ENCODE measurements at places on chromosomes 5 and 9.

DNA sequence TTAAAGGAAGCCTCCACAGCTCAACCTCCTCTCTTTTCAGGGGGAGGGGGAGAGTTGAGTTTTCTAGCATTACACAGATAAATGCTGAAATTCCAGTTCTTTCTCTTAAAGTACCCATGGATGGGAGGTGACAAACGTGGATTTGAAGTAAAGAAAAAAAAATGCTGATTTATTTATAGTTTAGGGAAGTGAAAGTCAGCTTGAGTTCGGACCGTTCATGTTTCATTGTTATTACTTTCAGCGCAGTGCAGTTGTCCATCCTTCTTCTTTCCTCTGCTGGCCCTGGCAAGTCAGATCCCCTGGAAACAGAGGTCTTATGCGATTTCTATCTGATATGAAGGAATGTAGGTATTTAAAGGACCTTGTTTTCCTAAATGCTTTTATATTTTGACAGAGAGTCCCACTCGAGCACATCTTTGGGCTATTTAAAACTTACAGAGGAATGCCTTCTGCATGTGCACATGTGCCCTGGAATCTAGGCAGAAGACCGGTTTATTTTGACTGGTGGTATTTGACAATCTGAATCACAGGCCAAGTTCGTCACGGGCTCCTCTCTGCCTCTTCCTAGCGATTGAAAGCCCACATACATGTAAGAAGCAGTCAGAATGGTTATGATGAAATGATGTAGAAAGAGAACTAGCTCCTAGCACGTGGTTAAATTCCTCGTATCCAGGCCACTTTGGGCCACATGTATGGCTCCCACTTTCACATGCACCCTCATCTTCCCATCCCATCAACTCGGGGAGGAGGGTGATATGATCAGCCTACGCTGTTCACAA lies 385.2 kb upstream of the KLF4 start:
- no peak for DNase-seq

GRCh38 chr5:88691230-88691582 lies 191.8 kb downstream of the MEF2C start:
- no peak for DNase-seq

DNA sequence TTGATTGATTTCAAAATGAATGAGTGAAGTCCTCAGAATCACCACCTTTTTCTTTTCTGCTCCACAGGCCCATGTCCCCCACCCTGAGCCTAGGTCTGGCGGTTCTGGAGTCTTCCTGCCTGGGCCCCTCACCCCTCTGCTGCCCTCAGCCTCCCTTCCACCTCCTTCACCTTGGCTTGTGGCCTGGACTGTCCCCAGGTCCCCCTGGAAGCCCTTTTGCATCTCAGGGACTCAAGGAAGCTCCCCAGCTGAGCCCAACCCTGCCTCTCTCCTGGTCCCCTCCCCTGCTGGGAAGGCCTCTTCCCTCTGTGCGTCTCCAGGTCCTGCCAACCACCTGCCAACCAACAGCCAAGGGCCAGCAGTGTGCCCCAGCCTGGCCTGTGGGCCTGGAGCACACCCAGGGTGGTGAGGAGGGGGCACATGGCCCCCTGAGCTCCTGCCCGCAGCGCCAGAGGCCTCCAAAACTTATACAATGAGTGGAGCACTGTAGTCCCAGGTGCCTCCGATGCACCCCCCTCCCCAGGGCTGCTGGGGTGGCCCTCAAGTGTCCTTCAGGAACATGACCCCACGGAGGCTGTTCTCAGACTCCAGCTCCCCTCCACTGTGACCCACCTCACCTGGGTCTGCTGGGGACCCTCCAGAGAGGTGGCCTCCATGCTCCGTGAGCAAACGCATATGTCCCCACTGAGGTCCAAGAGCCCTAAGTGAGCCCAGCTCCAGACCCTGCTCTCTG lies 20.3 kb downstream of the GLT6D1 start:
- DNase-seq = no peak

DNA sequence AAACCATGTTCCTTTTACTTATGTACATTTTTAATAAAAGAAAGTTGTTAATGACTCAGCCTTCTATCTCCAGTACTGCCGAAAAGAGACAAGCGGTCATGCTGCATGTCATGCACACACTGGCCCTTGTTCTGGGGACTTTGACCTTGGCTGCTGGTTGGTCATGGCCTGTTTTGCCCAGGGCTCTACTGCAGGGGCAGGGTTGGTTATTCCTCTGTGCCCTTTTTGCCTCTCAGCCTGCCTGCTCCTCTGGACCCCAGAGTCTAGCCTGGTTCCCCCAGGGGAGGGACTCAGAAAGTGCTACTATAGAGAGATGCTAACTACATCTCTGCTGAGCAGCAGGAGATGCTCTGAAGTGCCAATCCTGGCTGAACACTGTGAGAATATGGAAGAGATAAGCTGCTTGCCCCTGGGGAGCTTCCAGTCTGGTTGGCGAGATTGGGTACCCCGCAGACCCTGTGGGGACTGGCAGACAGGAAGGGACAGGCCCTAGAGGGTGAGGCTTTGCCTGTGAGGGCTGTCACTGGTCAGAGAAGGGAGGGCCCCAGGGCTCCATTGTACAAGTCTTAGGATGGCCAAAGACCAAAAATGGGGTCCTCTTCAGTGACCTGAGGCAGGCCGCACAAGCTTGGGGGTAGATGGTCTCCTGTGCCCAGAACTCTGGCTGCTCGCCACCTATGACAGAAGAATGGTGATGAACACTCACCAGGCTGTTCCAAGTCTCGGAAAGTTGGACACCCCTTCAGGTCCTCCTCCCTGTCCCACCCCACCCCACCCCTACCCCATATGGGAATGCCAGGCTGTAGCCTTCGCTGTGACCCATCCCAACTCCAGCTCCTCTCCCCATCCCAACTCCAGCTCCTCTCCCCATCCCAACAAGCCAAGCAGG lies 14.3 kb downstream of the IRF1 start:
- no peak for DNase-seq

- DNase-seq = no peak
Measured at GRCh38 chr9:10674586-10674985, 61.8 kb upstream of the PTPRD start.

- no peak for DNase-seq
Measured at GRCh38 chr5:120297616-120298015, 166.5 kb upstream of the PRR16 start.

DNA sequence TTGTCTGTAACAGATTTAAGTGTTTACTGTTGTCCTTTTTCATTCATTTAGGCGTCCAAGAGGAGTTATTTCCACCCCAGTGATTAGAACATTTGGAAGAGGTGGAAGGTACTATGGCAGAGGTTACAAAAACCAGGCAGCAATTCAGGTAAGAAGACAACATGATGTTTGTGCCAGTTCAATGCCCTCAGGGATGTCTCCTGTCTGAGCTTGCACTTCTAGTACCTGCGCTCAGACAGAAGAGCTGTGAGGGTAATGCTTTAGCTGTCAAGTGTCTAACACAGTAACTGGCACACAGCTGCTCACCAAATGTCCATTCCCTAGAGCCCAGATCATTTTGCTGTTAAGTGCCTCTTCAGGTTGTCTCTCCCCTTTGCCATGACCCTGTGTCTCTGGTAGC lies 14.2 kb upstream of the PHF2 start:
- peak; percentile 33 for DNase-seq

DNA sequence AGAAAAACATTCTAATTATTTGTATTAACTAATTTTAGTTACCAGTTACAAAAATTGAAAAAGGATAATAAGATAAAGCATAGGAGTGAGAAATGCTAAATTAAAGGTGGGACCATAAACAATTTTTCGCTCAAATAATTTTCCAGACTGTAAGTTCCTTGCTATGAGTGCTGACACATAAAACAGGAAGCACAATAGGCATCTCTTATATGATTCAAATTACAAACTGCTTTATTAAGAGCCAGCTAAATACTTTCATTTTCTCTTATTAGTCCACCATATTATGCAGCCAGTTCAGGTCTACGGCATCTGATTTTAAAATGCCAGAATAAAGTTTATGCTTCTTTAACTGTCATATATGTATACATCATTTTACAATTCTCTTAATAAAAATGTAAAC lies 4.4 kb downstream of the RC3H2 start:
- DNase-seq = no peak

DNA sequence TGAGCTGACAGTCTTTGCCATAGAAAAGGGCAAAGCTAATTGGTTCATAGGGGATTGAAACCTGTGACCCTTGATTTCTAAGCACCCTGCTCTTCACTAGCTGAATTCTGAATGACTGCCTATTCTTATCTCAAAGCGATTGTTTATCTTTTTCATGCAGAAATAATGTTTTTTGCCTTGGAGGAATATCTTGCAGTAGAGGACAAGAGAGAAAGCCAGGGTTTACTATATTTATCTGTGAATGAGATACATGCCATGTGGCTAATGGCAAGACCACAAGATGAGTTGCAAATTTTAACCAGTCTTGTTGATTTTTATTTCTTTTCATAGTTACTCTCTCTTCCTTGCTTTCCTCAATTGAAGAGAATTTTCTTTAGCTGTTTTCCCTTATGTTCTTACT lies 185.0 kb downstream of the CNTLN start:
- no peak for DNase-seq

DNA sequence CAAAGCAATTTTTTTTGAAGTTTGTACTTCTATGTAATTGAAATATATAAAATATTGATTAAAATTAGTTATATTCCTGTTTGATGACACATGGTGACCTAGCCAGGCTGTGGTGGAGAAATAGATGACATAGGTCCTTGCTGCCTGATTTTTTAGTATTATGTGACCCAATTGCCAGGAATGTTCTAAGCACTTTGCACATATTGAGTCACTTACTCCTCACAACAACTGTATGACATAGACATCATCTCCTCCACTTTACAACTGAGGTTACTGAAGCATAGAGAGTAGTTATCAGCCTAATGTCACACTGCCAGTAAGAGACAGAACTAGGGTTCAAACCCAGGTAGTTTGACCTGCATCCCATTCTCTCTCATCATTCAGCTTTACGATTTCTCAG lies 26.2 kb upstream of the SNX18 start:
- DNase-seq = no peak

DNA sequence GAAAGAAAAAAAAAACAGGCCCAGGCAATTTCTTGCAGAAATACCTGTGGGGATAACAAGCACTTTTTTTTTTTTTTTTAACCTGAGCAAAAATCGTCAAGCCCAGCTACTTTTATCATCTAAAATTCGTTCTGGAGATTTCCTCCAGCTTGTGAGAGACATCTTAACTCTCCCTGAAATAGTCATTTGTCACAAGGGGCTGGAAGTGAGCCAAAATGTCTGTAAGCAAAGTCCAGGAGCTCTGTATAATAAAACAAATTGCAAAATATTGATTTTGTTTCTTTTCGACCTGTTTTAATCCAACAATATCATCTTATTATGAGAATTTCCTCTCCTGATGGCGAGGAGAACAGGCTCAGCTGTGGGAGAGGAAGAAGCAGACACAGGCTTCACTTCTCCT lies 168.4 kb downstream of the TTLL11 start:
- no peak for DNase-seq

GRCh38 chr5:173383711-173384110 lies 55.5 kb upstream of the STC2 start:
- DNase-seq = no peak

- peak; percentile 89 for DNase-seq
Measured at GRCh38 chr9:95494416-95495371, 22.1 kb downstream of the PTCH1 start.

- DNase-seq = no peak
Measured at GRCh38 chr9:81596679-81597418, 92.5 kb downstream of the TLE1 start.

GRCh38 chr5:176817841-176818377 lies 7.5 kb downstream of the UNC5A start:
- DNase-seq = no peak

GRCh38 chr5:96896806-96897205 lies 20.5 kb downstream of the ERAP2 start:
- no peak for DNase-seq

DNA sequence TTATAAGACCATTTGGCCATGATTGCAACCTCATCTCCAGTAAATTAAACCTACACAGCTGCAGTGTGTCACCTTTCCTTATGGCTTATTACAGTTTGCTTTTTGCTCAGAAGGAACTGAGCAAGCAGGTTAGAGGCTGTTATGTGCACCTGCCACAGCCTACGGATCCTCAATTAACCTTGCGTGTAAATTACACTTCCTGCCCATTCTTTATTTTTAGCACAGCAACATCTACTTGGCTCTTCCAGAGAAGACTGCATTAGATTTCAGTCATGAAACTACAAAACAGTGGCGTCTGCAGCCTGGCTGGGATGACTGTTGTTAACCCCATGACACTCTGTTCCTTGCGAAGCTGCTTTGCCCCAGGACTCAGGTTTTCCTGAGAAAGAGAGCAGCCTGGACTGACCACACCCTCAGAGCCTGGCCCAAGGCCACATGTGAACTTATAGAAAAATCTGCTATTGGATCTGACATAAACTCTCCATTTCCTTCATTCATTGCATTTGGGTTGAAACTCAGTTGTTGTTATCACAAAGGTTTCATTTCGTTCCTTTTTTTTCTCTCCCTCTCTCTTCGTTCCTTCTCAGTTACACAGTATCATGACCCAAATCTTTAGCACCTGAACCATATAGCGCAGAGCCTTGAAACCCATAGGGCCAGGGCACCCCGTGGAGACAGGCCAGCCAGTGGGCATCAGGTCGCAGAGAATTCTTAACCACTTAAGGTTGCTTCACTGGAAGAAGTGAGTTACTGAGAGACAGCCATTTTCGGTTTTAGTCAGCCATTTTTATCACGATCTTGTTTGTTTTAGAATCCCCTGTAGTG lies 138.6 kb downstream of the PALM2AKAP2 start:
- DNase-seq = peak; percentile 53

DNA sequence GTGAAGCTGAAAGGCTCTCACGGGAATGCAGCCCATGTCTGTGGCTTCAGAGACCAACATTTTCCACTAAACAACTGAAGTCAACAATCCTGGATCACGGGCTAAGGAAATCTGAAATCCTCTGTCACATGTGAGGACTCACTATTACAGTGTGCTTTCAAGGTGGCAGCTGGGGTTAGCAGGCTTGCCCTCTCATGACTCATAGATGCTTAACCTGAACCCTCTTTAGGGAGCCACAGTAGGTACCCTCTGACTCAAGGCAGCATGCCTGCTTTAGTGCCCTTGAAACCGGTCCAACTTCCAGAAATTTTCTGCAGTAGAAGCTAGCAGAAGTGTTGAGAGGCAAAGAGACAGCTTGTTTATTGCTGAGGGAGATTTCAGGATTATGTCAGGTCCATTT lies 232.5 kb downstream of the GABRB2 start:
- no peak for DNase-seq

GRCh38 chr5:113194591-113194990 lies 218.0 kb downstream of the DCP2 start:
- no peak for DNase-seq

DNA sequence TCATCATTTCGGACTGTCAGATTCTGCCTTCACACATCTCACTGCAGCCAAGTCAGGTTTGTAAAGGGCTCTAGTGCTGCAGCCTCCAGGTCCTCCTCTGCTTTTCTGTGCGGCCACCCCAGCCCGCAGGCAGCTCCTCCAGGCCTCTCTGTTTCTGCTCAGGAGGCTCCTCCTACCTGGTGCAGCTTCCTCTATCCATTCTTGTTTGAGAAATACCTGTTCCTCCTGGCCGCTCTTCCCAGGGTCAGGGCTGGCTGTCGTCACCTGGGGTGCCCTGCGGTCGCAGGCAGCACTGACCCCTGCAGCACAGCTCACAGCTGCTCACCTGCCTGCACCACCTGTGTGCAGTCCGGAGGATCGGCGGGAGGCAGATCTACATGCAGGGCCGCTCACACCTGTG lies 387.7 kb upstream of the IRX4 start:
- DNase-seq = no peak

- DNase-seq = no peak
Measured at GRCh38 chr5:142435410-142436115, 110.7 kb upstream of the SPRY4 start.

GRCh38 chr5:31983851-31984250 lies 190.3 kb downstream of the GOLPH3 start:
- no peak for DNase-seq
